AG09319 (cell line): ENCODE measurements at places on chromosomes 16 and 17.
A peak's percentile ranks its signal among the peaks of the same experiment; 100 is the strongest.

DNA sequence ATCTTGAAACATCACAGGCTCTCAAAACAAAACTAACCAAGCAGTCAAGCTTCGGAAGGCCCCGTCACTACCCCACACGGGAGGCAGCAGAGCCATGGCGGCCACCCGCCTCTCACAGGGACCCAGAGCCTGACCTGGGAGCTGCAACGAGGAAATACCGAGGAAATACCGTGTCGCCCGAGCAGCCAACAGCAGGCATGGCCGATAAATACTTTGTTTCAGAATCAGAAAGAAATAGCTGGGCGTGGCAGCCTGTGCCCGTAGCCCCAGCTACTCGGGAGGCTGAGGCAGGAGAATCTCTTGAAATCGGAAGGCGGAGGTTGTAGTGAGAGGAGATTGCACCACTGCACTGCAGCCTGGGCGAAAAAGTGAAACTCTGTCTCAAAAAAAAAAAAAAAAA is 6.9 kb downstream of the LMF1 start:
- DNase-seq, result no peak

GRCh38 chr16:15985144-15985543 is 35.7 kb downstream of the ABCC1 start:
- DNase-seq, result no peak

- peak; percentile 47 for DNase-seq
These were observed 17.6 kb downstream of the PEMT start for GRCh38 chr17:17573912-17574311.

DNA sequence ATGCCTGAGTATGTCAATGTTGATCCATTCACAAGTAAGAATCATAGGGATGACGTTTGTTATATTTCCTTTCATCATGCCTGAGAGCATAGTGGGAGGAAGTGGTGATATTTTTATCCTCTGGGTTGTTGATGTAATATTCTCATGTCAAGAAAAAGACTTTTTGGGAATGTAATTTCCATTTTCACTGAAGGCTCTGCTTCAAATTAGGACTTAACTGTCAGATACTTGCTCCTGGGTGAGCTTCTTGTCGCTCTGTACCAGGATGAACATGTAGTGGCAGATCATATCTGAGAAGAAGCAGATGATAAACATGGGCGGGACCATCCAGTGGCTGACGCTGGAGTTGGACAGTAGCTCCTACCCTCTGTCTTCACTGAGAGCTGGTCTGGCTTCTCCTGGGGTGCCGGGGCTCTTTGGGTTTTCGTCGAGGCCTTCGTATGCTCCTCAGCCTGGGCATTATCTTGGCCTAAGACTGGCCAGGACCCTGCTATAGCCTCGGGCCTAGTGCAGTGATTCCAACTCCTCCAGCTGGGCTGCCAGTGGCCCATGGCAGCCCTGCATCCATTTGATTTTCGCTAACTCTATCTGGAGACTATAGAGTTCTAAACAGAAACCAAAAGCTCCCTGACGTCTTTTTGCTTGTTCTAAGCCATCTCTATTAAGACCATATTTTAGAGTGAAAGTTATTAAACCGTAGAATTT is 19.7 kb downstream of the CYB5B start:
- no peak for DNase-seq

DNA sequence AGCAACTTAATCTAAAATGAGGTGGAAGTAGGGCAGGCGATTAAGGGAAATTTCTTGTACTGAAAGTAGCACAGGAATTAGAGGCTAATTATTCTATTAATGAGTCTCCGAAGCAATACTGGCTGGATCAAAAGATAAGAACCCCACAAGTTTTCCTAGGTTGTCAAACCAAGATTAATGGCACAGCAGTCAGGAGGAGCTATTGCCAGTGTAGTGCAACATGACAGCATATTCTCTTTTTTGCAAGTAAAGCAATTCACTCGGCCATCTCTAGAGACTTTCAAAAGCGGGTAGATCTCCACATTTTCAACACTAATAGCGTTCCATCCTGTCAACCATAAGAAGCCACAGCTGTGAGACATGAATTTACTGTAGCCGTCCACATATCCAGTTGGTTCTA is 81.2 kb downstream of the CYB561 start:
- DNase-seq, result no peak

- DNase-seq, result no peak
These were observed 1.0 kb downstream of the CMTM4 start for GRCh38 chr16:66695471-66695934.

GRCh38 chr16:1945559-1946391 is 2.8 kb upstream of the MSRB1 start:
- DNase-seq, result no peak

- no peak for DNase-seq
These were observed 214.5 kb downstream of the HS3ST3A1 start for GRCh38 chr17:13387236-13387635.
